ENCODE measurements at places on chromosomes 11 and 22. TPM values are rescaled to one million over a fixed set of nuclear protein-coding genes. Genes with fewer than 3 reads are reported as not detected.

DNA sequence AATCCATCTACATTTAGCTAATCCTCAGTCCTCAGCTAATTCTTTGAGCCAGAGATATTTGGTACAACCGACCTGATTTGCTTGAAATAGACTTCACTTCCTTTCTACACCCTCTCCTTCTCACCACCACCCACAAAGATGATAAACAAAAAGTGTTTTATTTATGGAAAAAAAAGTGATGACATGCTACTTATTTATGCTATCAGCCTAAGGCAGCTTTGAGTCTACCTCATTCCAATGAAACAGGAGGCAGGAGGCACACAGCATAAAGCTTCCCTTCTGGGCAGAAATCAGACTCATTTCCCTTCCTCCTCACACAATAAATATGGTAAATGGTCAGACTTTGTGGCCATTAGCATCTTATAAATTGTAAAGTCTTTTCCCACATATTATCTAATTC is 325.7 kb downstream of the SOX6 start:
- no peak for DNase-seq

- no peak for DNase-seq
Observed at GRCh38 chr22:38900677-38901076, 28.7 kb upstream of the CBX6 start.

- no peak for DNase-seq
Observed at GRCh38 chr11:19552656-19553260, 159.9 kb upstream of the NAV2 start.

DNA sequence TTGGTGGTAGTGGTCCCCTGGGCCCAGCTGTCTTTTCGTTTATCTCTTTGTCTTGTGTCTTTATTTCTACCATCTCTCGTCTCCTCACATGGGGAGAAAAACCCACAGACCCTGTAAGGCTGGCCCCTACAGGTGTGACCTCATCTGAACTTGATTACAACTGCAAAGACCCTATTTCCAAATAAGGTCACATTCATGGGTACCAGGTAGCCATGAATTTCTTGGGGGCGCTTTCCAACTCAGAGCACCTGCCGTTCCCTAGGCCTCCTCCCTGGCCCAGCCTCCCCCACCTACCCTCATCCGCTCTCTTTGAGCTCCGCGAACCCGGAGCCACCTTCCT is 14.0 kb upstream of the RRP7A start:
- no peak for DNase-seq

DNA sequence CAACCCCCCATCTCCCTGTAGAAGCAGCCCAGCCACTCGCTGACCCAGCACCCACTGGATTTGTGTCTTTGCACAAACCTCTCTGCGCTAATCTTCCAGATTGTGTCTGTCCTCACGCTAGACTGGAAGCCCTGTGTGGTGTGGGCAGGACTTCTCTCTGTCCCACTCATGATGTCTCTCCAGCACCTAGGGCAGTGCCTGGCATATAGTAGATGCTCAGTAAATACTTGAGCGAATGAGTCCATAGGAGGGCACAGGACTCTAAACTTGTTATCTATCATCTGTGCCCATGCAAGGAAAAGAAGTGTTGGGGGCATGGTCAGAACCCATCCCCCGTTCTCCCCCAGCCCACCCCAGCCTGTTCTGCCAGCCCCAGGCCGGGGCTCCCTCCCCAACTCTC is 22.9 kb downstream of the RPL3 start:
- DNase-seq: no peak

DNA sequence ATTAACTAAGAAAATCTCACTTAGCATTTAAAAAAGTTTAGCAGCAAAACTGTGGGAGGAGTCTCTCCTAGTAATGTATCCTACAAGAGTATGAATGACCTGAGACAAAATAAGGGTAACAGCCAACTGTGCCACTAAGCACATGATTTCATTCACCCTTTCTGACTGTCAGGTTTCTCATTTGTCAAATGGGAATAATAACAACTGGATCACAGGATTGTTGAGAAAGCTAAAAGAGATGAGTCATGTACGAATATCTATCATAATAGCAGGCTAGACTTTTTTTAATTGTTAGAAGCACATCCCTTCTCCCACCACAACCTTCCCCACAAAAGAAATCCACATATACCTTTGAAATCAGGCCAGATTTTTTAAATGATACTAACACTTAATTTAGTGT is 39.5 kb downstream of the MTMR2 start:
- peak; percentile 40 for DNase-seq

Gene CALCB
- total RNA-seq: not detected
